ENCODE measurements at places on chromosomes 1 and 21.

DNA sequence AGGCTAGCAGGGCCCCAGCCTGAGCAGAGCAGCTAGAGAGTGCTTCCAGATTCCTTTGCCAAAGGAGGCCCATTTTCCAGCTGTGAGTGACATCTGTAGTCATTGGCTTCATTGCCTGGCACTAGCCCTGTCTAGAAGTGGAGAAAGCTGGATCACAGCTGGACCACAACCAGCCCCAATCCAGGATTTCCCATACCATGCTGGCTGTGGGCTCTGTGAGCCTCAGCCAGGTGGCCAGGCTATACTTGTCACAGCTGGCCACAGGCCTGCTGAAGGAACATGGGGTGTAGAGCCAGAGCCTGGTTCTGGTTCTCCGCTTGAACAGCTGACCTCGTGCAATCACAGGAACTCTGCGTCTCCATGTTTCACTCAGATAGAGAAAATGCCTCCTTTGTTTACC lies 36.6 kb downstream of the RIMKLA start:
- DNase-seq: no peak

DNA sequence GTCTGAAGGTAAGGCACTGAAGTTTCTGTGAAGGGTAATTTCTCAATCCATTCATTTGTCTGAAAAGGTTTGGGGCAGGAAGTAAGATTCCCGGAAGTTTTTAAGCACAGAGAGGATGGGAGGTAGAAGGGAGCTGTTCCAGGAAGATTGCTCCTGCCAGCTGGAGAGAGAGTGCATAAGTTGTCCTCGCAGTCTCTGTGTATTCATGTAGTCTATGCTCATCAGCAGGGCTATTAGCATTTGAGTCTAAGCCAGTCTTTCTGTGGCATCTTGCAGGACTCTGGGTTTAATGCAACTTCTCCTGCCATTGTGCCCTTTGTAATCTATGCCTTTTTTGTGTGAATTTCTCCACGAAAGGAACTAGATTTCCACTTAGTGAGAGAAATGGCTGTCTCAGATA lies 140.8 kb upstream of the FGGY start:
- no peak for DNase-seq

DNA sequence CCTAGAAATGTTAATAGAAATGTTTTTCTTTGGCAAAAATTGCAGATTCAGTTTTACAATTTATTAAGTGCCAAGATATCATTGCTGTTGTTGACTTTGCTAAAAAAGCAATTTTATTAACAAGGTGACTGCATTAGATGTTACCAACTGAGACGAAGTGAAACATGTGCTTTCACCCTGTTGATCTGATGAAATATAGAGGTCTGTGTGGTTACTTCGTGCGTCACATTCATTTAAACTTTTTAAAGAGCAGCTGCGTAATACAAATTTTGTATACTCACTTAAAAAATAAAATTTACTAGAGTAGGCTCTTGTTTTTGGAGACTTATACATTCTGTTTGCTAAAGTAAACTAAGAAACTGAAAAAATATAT lies 465.7 kb downstream of the USP25 start:
- no peak for DNase-seq

- DNase-seq: no peak
These were observed 92.6 kb upstream of the NGF start for GRCh38 chr1:115430441-115431158.

DNA sequence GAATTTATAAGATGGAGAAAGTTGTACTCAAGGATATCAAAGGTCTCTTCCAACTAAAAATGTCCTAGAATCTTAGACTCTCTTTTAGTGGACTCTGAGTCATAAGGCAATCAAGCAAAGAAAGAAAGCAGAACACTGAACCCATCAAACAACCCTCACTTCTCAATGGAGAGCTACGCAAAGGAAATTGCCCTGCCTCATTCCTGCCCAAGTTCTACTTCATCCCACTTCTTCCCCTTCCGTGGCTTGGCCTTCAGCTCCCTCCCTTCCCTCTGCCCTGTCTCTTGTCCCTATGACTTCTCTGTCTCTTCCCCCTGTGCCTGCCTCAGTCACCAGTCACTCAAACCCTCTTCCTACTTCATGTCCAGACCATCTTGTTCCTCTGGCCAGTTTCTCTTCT lies 58.5 kb downstream of the RIMS3 start:
- DNase-seq: no peak

- DNase-seq: peak; percentile 91
These were observed at the start of gene LRRC8C for GRCh38 chr1:89632657-89633247. Gene LRRC8C (plus strand): TSS chr1:89633120. CDS start chr1:89686474, 53,354 bp downstream.

DNA sequence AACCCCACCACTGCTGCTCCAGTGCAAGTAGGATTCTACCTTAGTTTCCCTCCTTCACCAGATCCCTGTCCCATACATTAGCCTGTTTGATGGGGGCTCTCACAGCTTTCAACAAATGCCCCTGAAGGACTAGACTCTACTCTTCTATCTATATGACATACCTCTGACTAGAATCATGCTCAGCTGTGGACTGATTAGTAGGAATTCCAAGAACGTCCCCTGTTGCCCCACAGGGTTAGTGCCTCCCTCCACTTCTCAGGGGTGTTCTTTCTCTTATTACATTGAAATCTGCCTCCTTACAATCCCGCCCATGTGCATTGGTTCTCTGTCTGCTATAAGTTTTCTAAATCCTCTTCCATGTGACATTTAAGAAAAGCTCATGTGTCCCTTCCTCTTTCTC lies 375.9 kb upstream of the DUSP10 start:
- no peak for DNase-seq

GRCh38 chr1:201582705-201583442 lies 43.9 kb downstream of the NAV1 start:
- no peak for DNase-seq

DNA sequence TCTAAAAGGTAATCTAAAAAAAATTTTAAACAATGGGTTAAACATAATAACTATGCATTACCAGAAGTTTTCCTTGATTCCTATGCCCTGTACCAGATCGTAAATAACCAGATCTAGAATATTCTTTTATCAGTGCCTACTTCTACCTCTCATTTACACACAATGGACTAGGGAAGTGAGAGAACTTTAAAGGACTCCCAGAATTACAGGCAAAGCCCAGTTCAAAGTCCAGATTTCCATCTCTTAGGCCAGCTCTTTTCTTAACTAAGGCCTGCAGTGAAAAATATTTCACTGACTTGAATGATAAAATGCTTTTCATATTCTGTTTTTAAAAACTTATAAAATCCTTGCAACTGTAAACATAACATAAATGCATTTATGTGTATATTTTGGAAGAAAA lies 32.6 kb downstream of the ESRRG start:
- DNase-seq: no peak

DNA sequence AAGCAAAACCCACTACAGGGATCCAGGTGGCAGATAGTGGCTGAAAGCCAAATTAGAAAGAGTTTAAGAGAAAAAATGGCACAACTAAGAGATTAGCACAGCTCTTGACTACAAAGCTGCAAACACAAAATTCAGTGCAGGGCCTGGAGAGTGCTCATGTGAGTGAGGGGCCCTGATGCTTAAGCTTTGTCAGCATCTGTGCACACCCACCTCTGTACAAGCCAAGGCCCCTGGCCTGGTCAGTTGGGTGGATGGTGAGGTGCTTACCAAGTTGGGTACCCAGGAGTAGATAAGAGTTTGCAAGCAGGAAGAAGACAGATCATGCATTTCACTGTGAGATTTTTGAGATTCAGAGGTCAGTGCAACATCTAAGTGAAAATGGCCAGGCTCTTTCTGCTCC lies 62.7 kb upstream of the ATP1B1 start:
- no peak for DNase-seq

DNA sequence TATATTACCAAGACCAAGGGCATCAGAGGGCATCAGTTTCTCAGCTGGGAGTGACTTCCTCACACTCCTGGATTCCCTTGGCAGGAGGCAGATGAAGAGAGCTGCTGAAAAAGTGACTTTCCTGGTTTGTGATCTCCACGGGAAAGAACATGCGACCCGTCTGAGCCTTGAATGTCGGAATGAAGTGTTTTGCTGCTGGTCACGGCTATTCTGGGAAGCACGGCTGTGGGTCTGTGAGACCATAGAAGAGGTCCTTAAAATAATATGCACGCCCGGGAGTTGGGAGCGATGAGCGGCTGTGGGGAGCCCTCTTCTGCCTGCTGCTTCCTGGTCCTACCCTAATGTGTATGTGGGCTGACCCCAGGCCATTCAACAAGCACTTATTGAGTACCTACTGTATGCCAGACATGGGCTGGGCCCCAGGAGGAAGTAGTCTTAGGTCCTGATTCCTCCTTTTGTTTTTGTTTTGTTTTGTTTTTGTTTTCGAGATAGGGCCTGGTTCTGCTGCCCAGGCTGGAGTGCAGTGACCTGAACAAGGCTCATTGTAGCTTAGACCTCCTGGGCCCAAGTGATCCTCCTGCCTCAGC lies 13.2 kb upstream of the UMODL1 start:
- DNase-seq: no peak

DNA sequence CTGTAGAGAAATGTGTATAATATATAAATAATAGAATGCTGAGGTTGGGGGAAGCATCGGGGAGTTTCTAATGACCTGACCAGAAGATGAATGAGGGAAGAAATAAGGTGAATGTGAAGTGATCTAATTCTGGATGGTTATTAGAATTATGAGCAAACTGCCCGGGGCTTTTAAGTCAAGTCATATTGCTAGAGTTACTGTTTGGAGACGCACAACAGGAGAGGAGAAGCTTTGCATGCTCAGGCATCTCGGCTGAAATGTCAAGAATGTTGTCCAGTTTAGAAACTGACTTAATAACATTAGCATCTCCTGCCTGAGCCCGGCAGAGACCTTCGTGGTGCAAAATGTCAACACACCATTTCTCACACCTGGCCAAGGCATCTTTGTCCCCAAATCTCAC lies 119.1 kb downstream of the RRAGC start:
- DNase-seq: no peak

DNA sequence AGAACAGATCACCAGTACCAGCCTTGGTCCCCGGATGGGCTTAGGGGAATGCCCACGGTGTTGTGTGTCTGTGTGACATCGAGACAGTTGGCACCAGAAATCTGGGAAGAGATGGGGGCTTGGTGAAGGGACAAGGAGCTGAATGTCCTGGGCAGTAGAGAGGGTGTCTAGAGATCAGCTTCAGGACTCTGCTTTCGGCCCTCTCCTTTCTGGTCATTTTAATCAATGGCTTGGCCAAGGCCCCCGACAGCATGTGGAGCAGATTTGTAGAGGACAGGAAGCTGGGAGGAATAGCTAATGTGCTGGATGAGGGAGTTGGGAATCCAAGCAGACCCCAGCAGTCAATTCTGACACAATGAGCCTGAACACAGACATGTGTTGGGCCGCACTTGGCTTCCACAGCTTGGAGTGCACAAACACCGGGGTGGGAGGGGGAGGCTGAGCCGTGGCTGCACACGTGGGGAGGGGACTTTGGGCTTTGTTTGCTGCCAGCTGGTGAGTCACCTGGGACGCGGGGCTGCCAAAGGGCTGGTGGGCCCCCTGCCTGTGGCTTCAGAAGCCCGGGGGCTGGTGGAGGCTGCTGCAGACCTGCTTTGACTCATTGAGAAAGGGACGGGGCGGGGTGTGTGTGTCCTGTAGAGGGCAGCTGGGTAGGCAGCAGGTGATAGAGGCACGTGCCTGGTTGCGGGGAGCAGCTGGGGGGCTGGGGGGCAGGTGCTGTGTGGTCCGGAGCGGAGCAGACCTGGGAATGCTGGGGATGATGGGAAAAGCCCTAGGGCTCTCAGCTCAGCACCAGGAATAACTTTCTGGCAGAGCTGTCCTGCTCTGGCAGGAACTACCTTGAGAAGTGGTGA lies 20.9 kb downstream of the SLC1A7 start:
- DNase-seq: no peak

GRCh38 chr1:18972531-18972930 lies 16.1 kb upstream of the IFFO2 start:
- peak; percentile 31 for DNase-seq

DNA sequence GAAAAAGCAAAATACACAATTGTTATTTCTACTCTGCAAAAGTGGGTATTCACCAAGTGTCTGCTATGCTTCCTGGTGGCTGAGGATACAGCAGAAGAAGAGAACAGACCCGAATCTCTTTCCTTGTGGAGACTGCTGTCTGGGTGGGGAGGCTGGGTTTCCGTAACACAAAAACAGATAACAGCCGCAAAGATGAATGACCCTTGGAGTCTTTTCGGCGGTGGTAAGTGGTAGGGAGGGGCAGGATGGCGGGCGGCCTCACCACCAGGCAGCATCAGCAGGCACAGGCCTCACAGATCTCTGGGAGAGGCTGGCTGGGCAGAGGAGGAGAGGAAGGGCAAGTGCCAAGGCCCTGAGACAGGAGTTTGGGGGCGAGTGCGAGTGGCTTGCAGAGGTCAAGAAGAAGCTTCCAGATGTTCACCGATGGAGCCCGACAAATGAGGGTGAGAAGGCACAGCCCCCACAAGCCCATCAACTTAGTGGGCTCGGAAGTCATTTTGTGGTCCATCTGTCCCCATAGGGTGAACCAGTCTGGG lies 164.2 kb downstream of the RHOU start:
- DNase-seq: no peak

DNA sequence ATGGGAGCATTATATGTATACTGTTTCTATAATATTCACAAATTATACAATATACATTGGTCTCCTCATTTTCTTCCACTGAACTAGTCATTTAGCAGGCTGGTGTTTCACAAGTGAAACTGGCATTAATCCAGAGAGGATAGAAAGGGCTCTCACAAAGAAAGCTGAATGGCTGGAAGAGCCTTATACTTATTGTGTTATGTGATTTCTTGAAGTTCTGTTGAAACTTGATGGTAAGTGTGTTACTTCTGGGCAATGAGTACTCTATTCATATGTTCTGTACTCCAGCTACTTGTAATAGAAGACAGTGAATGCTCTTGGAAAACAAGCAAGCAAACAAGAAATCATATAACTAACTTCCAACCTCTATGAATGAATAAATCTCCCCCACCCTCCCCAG lies 14.9 kb downstream of the STX12 start:
- DNase-seq: no peak
